ENCODE measurements at places on chromosomes 4 and X. TPM values are rescaled to one million over a fixed set of nuclear protein-coding genes. Genes with fewer than 3 reads are reported as not detected.

DNA sequence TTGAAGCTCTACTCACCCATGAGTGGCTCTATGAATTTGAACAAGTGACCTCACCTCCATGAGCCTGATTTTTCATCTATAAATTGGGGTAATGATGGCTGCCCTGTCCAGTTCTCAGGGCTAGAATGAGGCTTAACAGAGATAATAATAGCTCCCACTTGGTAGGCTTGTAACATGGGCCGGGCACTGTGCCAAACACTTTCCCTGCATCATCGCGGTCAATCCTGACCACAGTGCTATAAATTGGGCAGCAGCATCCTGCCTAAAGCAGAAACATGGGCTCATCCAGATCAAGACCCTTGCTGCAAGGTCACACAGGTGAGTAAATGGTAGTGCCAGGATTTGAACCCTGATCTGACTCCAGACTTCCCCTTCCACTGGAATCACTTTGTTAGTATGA lies 12.8 kb downstream of the APLN start:
- peaks cover 44% of the 10 kb centered on the region for H3K27me3 ChIP-seq
- no peaks in the 10 kb centered on the region for H3K36me3 ChIP-seq
- no peak overlapping the region for H3K4me3 ChIP-seq
- H3K27ac ChIP-seq: no peak overlapping the region

DNA sequence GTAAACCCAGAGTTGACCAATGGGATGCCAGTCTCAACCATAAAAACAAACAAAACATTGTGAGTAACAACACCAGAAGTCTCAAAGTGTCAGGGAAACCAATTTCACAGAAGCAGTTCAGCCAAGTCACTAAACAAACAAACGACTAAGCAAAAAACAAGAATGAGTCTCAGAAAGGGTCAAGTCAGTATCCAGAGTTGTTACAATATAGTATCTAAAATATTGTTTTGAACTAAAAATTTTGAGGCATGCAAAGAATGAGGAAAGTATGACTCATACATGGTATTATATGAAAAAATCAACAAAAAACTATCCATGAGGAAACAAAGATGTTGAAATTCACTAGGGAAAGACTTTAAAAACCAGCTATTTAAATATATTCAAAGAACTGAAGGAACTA lies 70.6 kb downstream of the AR start:
- no peaks in the 10 kb centered on the region for H3K36me3 ChIP-seq
- H3K27ac ChIP-seq: peak overlapping the region; percentile 87
- H3K4me1 ChIP-seq: peaks cover 5% of the 10 kb centered on the region

DNA sequence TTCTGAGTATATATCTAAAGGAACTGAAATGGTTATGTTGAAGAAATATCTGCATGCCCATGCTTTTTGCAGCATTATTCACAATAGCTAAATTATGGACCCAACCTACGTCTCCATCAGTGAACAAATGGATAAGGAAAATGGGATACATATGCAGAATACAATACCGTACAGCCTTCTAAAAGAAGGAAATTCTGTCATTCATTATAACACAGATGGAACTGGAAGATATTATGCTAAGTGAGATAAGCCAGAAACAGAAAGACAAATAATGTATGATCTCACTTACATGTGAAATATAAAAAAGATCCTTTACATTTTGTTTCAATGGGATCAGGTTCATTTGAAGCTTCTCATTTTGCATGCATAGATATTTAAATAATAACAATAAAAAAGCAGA lies 263.3 kb downstream of the STPG2 start:
- H3K4me3 ChIP-seq: no peak overlapping the region
- peaks cover 6% of the 10 kb centered on the region for H3K36me3 ChIP-seq
- no peak for DNase-seq
- H3K27me3 ChIP-seq: no peaks in the 10 kb centered on the region
- H3K4me1 ChIP-seq: no peaks in the 10 kb centered on the region

DNA sequence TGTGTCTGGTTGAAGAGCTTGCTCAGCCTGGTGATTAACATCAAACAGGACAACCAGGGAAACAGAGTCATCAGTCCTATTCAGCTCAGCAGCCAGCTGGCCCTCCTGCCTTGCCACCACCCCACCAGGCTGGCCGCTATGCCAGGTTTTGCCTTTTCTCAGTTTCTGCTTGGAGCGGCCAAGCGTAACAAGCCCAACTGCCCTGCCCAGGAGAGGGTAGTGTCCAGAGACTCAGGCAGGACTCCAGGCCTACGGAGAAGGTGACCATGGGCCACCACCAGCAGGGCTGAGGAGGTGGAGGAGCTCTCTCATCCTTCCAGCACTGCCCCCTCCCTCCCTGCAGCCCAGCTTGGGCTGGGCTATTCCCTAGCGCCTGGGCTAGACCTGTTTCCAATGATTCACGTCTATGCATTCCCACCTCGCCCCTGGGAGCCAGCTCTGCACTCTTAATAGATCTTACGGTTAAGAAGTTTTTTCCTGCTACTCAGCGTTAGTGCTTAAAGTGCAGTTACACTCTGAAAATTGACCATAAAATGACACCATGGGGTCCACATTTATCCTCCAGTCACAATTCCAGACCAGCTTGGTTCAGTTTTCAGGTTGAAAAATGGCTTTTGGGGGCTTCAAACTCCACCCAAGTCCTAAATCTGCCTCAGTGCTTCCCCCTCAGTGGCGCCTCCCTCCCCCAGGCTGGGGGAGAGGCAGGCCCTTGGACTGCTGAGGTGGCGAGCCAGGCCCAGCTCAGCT lies 124.0 kb upstream of the PJA1 start:
- peaks cover 74% of the 10 kb centered on the region for H3K27me3 ChIP-seq
- H3K27ac ChIP-seq: no peak overlapping the region
- peaks cover 5% of the 10 kb centered on the region for H3K4me1 ChIP-seq
- DNase-seq: no peak
- H3K36me3 ChIP-seq: no peaks in the 10 kb centered on the region

DNA sequence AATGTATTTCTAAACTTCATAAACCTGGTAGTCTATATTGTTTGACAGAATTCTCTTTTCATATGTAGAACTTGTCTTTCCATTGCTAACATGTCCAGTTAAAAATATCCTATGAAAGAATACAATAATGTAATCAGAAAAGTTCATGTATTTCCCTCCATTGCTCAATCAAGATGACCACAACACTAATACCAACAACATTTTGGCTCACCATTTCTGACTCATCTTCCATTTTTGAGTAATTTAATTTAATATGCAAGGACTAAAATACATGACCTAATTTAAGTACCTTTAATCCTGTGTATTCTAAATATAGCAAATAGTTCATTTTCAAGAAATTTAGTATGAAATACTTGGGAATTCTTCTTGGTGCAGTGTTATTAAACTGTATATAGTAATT lies 239.5 kb upstream of the GPC4 start:
- no peaks in the 10 kb centered on the region for H3K4me1 ChIP-seq
- no peaks in the 10 kb centered on the region for H3K36me3 ChIP-seq
- peak; percentile 43 for DNase-seq
- H3K27ac ChIP-seq: no peak overlapping the region

- H3K36me3 ChIP-seq: peaks cover 7% of the 10 kb centered on the region
- no peak overlapping the region for H3K4me3 ChIP-seq
- H3K27me3 ChIP-seq: no peaks in the 10 kb centered on the region
Measured at GRCh38 chrX:149515954-149516602, 11.0 kb upstream of the IDS start.

- peaks cover 4% of the 10 kb centered on the region for H3K36me3 ChIP-seq
- H3K4me1 ChIP-seq: no peaks in the 10 kb centered on the region
- no peaks in the 10 kb centered on the region for H3K27me3 ChIP-seq
- no peak overlapping the region for H3K4me3 ChIP-seq
- no peak overlapping the region for H3K27ac ChIP-seq
- no peak for DNase-seq
Measured at GRCh38 chr4:44670506-44671199, 7.6 kb upstream of the GUF1 start.

DNA sequence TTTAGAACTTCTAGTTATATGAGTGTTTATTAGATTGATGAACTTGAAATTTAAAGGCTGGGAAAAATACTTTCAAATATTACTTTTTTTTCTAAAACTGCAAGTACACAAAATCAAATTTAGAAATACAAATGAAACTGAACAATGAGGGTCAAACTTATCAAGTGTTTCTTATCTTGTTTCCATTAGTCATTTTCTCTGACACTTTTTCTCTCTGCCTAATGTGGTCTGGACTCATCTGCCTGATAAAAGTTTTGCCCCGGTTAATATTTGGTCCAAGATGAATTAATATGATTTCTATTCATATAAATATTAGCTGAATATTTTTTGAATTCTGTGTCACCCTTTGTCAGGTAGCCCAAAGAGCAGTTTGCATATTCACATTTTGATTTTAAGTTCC lies 8.7 kb upstream of the HPGDS start:
- no peaks in the 10 kb centered on the region for H3K4me1 ChIP-seq
- H3K36me3 ChIP-seq: no peaks in the 10 kb centered on the region
- H3K27me3 ChIP-seq: no peaks in the 10 kb centered on the region

- DNase-seq: peak; percentile 2
- H3K27me3 ChIP-seq: no peaks in the 10 kb centered on the region
- H3K4me3 ChIP-seq: no peak overlapping the region
- peaks cover 4% of the 10 kb centered on the region for H3K4me1 ChIP-seq
Measured at GRCh38 chr4:129806986-129807385, 711.0 kb downstream of the C4orf33 start.

DNA sequence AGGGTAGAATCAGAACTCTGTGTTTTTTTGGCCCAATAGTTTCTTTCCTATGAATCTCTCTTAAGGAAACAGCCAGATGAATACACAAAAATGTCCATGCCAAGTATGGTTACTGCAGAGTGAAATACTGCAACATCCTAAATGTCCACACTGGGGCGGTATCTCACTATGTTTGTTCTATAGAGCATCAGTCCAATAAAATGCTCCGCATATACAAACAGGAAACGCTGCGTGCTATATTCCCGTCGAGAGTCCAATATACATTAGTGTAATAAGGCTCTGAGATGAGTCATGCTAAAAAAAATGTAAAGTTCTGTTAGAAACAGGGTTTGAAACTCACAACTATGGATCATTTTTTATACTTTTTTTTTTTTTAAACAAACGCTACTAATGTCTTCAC lies 72.9 kb upstream of the ENOX2 start:
- DNase-seq: peak; percentile 63
- no peak overlapping the region for H3K4me3 ChIP-seq
- H3K4me1 ChIP-seq: no peaks in the 10 kb centered on the region
- no peak overlapping the region for H3K27ac ChIP-seq

GRCh38 chrX:55098691-55099090 lies 9.9 kb downstream of the PAGE2 start:
- DNase-seq: no peak
- no peak overlapping the region for H3K4me3 ChIP-seq
- peaks cover 51% of the 10 kb centered on the region for H3K27me3 ChIP-seq
- no peaks in the 10 kb centered on the region for H3K4me1 ChIP-seq
- no peak overlapping the region for H3K27ac ChIP-seq

- peaks cover 24% of the 10 kb centered on the region for H3K27me3 ChIP-seq
- peaks cover 6% of the 10 kb centered on the region for H3K36me3 ChIP-seq
- H3K4me1 ChIP-seq: peaks cover 32% of the 10 kb centered on the region
- peak overlapping the region; percentile 61 for H3K4me3 ChIP-seq
Measured at GRCh38 chrX:10173331-10173900, 16.6 kb downstream of the CLCN4 start.

DNA sequence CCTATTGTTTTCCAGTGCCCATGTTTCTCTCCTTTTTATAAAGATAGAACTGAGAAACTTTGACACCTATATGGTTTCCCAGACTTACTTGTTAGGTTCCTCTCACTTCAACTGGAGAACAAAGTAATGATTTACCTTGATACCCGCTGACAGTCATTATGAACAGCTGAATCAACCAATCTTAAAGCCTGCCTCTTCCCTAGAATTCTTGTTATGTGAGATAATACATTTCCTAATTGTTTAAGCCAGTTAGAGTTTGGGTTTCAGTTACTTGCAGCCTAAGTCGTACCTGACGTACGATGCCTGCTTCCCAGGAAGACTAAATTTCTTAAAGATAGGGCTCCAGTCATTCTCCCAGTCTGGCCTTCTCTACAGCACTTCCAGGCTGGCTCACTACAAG lies 97.3 kb downstream of the SHROOM4 start:
- H3K27me3 ChIP-seq: peaks cover 80% of the 10 kb centered on the region
- H3K4me3 ChIP-seq: no peak overlapping the region
- H3K36me3 ChIP-seq: peaks cover 4% of the 10 kb centered on the region

DNA sequence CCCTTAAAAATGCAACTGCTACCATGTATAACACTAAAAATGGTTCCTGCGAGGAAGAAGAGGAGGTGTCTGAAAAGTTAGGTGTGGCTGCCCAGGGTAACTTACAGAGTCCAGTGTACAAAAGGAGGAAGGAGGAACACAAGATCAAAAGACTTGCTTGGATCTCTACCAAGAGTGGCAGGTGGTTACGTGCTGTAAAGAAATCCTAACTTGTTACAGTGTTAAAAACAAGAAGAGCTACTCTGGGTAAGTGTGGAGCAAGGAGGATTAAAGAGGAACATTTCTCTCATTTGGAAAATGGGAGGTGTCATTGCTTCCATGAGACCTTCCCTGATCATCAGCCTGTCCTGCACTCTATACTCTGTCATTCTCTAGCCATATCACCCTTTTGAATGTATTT lies 242.0 kb downstream of the PTTG2 start:
- no peaks in the 10 kb centered on the region for H3K36me3 ChIP-seq
- DNase-seq: no peak
- no peaks in the 10 kb centered on the region for H3K4me1 ChIP-seq

PNMA6F gene
- total RNA-seq: not detected

NCAPG gene
- 38.6 TPM for total RNA-seq

MAD2L1 gene
- total RNA-seq: 16.2 TPM

IL1RAPL1 gene
- total RNA-seq: not detected

SLAIN2 gene
- 74.0 TPM for total RNA-seq

TEX11 gene
- total RNA-seq: not detected

Measured in MCF 10A (cell line).